ENCODE measurements at places on chromosomes 5 and 9.

DNA sequence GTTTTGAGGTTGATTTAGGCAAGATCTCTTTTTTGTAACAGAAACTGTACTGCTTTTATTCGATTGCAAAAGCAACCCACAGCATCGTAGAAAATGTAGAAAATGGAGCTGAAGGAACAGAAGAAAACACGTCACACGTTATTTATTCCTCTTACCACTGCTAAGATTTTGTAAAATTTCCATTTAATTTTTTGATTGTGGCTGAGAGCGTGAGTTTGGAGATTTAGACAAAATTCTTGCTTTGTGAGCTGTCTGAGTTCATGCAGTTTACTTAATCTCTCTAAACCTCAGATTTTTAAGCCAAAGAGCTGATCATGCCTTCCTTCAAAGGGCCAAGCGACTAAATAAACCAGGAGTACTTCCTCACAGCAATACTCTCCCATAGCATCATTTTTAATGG is 24.8 kb downstream of the DPYSL3 start:
- no peak for DNase-seq

GRCh38 chr9:116726602-116727001 is 39.5 kb downstream of the TRIM32 start:
- DNase-seq, result no peak

DNA sequence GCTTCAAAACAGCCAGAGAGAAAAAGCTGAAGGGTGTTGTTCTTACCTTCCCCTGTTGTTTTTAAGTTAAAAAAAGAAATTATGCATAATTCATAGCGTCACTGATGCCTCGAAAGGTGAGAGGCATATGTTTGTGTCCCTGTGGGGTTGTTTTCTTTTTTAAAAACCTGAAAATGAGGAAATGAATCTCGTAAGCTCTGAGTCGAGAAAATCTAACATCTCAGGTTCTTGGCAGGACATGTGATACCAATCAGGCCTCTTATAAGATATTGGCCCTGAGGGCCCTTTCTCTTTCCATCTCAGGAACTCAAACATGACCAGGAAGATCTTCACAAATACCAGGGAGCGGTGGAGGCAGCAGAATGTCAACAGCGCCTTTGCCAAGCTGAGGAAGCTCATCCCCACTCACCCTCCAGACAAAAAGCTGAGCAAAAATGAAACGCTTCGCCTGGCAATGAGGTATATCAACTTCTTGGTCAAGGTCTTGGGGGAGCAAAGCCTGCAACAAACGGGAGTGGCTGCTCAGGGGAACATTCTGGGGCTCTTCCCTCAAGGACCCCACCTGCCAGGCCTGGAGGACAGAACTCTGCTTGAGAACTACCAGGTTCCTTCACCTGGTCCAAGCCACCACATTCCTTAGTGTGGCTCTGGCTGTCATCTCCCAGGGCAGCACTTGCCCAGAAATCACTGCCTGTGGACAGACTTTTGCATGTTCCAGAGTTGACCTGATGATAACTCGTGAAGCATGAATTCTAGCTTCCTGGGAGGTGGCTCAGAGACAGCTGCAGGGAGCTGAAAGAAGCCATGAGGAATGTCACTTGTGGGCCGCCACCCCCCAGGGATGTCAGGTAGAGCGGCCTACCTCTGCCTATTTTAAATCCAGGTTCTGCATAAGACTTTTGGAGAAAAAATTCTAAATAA is at the start of gene TAL2:
Gene TAL2 (plus strand): TSS at position 274 of the 921 bp plus-strand sequence. CDS start 40 bp downstream, at position 314.
- no peak for DNase-seq

GRCh38 chr9:36878986-36879982 is 154.8 kb downstream of the PAX5 start:
- no peak for DNase-seq

DNA sequence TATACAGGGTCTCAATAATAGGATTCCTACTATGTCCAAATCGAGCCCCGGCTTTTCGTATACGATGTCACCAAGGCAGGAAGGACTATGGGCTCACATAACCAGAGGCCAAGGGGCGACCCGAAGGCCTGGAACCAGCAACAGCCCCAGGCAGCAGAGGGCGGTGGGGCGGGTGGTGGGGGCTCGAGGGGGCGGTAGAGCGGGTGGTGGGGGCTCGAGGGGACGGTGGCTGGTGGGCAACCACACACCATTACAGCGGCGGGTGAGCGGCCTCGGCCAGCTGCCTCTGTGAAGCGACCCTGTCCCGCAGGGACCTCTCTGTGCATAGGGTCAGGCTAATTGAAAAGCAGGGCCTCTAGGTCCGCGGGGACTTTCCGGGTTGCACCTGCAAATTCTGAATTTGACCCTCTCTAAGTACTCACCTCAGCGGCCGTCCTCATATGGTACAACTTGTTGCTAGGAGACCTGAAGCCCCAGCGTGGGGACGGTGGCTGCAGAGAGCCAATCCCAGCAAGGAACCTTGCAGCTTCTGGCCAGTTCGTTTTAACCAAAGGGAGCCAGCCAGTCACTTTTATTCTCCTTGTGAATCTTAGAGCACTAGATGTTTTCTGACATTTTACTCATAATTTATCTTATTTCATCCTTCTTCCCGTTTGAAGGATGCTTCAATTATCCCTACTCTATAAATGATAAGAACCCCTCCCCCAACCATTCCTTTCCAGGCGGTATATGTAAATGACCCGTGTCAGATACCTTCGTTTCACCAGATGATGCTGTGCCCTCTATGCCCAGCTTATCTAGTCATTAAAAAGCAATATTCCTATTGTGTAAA is at the start of gene NME5:
Gene NME5 (minus strand): TSS at position 480 of the 832 bp plus-strand sequence. CDS start 648 bp downstream, outside the sequence.
- DNase-seq, result no peak

All from activated gamma-delta T cell treated with Interleukin-2 at 50 U/mL for 16 hours (primary cell).